NCI-H524 (cell line): ENCODE measurements at places on chromosomes 1 and 21.

- DNase-seq: peak; percentile 67
Measured at GRCh38 chr1:205354259-205355074, 2.3 kb downstream of the KLHDC8A start.

DNA sequence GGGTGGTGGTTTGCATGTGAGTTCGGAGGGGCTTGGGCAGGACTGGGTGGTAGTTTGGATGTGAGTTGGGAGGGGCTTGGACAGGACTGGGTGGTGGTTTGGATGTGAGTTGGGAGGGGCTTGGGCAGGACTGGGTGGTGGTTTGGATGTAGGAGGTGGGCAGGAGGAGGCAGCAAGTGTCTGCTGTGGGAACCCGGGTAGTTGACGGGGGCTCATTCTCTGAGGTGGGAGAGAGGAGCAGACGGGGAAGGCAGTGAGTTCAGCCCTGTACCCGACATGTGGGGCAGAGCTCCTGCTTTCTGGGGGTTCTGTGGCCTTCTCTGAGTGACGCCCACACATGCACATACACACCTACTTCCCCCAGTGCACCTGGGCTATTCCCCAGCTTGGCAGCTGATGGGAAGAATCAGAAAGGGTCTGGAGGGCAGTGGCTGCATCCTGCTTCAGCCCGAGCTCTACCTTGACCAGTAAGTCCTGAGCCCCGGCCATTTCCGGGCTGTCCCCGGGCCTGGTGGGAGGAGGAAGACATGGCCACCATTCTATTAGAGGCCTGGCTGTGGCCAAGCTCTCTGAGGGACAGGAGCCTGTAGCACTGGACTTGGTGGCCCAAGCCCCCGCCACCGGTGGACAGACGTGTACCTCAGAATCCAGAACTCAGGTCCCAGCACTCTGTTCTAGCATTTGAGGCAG lies 58.1 kb downstream of the EDN2 start:
- DNase-seq: no peak

DNA sequence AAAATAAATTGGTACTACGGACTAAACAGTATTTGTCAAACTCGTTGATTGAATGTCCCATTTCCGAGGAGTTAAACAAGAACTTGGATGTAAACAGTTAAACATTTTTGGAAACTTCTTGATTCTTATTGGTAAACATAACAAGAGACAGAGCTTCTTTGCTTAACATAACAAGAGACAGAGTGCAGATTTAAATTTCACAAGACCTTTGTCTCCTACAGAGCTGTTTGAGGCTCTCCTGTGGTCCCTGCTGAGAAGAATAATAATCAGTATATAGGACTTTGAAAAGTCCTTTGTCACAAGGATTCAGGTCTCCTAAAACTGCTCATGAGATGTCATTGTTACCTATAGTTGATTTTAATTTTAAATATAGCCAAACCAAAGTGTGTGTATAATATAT lies 170.6 kb upstream of the C21orf91 start:
- DNase-seq: no peak

DNA sequence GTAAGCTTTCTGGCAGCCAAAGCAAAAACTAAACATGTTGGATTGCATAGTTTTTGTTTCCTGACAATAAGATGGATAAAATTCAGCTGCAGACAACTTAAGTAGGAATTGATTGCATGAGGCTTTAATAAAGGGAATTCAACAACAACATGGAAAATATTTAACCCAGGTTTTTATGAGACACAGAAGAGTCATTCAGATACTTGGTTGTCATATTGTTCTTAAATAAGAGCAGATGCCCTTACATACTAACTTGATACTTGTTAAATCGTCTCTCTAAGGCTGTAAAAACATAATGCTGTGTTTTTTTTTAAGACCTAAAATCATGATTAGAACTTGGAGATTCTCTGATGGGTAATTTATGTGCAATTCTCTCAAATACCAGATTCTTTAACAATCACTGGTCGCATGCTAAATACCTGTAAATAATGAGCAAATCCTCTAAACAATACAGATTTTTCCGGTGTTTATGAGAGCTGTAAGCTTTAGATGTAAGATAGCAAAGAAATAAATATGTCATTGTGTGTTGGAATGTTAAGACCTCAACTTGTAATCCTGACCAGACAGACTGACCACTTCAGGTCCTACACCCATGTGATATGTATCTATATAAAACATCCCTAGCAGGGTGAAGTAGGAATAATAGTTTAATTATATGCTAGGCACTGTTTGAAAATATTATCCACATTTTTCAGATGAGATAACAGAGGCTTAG lies 37.8 kb upstream of the CD34 start:
- no peak for DNase-seq

- no peak for DNase-seq
Measured at GRCh38 chr1:167447521-167448136, 70.7 kb downstream of the CD247 start.
